ENCODE measurements at places on chromosomes 13 and 19.

DNA sequence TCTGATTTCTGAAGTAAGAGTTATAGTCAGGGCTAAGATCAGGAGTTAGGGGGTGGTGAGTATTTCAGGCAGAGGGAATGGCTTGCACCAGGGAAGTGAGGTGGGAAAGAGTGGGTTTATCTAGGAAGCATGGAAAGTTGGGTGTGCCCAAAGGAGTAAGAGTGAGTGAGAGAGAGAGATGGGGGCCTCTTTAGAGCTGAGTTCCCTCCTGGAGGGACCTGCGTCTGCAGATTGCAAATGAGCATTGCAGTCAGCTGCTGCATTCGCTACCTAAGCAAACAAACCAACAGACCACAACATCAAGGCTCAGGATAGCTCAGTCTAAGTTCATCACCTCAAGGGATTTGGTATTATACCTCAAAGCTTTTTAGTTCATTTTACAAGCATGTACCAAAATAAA, 405.8 kb downstream of the FGF9 start:
- DNase-seq = no peak

DNA sequence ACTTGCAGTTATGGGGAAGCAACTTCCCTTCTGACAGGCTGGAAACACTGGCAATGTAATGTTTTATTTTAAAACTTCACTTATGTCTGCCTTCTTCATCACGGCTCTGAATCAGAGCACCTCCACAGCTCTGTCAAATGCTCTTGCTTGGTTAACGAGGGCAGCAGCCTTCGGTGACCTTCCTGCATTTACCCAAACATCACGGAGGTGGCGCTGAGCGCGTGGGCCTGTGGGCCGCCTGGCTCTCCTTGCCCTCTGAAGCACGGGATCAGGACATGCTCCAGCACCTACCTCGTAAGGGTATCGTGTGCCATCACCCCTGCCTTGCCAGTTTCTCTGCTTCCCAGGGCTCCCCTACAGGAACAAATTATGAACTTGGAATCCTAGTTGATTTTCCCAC, 310.0 kb downstream of the TEX29 start:
- DNase-seq = no peak

DNA sequence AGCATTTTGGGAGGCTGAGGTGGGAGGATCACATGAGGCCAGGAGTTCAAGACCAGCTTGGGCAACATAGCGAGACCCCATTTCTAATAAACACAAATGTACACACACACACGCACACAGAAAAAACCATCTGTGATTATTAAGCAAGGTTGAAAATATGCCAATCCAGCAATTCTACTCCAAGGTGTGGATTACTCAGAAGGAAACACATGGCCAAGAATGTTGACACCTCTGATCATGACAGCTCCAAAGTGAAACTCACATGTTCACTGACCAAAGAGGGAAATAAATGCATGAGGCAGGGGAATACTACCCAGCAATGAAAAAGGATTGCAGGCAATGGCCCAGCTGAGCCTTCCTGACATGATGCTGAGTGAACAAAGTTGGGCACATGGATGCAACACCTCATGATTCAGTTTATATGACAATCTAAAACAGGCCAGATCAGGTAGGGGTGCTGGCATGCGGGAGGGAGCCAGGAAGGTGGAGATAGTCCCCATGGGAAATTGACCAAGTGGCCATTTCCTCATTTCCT, 4.4 kb downstream of the DOCK6 start:
- DNase-seq = no peak

GRCh38 chr19:54517483-54517882, 14.9 kb downstream of the LAIR2 start:
- DNase-seq = peak; percentile 56

DNA sequence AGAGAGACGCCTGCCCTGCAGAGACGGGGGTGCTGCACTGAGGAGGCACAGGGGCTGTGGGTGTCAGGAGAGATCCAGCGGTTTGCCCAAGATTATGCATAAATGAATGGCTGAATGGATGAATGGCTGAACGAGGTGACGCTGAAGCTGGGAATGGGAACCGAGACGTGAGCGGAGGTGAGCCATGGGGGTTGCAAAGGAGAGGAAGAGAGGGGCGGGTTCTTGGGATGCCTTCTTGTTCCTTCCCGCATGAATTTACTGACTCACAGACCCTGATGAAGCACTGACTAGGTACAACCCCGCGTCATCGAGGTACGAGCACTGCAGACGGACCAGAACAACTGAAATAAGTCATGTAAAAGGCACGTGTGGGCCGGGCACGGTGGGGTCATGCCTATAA, 16.7 kb downstream of the DCAF15 start:
- DNase-seq = no peak

DNA sequence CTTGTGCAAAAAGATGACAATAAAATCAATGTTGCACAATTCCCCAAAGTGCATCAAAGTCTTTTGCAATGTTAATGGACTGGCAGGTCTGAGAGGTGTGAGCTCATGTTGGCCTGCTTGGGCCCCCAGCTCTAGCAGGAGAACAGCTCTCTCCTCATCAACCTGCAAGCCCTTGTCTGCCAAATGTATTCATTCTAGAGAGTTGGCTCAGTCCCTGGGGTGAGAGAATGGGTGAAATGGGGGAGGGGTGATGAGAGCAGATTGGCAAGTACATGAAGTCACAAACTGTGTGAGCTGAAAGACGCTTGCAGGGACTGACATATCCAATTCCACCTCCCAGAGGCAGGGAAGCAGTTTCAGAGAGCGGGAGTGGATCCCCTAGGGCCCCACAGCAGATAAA, 465.1 kb upstream of the ZNF507 start:
- no peak for DNase-seq

- DNase-seq = peak; percentile 79
Measured at GRCh38 chr13:28531077-28531844, 36.3 kb upstream of the FLT1 start.

- no peak for DNase-seq
Measured at GRCh38 chr19:47854459-47854858, 4.6 kb upstream of the TPRX2 start.

GRCh38 chr19:48991873-48992580, 1.1 kb downstream of the GYS1 start:
- peak; percentile 45 for DNase-seq

DNA sequence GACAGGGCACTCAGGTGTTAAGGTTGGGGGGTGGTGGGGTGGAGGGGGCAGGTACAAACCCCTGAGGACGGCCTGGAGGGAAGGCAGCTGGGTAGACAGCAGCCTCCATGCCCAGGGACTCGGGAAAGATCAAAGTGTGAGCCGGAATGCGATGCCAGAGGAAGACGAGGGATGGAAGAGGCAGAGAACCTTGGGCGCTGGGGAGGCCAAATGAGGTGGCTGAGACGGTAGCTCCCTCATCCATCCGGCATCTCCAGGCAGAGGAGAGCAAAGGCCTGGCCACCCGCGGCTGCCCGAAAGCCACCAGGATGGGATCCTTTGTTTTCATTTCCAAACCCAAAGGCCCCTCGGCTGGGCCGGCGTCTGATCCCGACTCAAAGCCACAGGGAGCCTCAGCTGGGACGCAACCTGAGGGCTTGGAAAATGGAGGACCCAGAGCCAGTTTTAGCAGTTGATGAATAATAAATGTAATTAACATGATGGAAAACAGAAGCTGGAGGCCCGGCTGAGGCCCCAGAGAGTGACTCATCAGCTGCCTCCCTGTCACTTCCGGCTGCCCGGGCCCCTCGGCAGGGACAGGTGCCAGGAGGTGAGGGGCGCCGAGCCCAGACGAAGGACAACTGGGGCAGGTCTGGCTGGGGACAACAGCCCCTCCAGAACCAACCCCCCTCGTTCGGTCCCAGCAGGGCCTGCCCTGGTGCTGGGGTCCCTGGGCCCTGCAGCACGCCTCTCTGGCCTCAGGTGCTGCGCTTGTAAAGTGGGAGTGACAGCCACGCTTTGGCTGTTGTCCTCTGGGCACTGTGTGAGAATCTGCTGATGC, 61.6 kb downstream of the CEBPG start:
- DNase-seq = peak; percentile 28

DNA sequence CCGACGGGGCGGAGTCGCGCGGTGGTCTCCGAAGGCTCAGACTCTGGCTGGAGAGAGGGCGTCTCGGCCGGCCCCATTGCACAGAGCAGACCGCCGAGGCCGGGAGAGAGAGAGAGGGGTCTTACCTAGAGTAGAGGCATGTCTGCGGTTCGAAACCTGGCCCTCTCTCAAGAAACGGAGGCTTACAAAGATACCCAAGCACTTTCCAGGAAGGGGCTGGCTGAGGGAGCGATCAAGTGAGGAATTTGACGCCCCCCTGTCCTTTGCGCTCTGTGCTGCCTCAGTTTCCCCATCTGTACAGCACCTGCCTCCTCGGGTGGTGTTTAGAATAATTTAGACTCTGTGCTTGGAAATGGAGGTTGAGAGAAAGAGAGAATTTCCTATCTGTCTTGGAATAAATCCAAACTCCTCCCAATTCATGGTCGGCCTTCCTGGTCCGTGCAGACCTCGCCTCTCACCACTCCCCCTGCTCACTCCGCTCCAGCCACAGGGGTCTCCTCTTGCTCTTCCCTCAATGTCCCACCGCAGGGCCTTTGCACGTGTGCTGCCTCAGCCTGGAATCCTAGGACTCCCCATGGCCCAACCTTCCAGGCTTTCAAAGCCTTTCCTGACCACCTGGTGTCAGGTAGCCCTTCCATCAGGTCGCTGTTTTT, 658 bp upstream of the ISOC2 start:
- DNase-seq = peak; percentile 63

GRCh38 chr13:96860882-96861281, 133.4 kb downstream of the OXGR1 start:
- DNase-seq = no peak

DNA sequence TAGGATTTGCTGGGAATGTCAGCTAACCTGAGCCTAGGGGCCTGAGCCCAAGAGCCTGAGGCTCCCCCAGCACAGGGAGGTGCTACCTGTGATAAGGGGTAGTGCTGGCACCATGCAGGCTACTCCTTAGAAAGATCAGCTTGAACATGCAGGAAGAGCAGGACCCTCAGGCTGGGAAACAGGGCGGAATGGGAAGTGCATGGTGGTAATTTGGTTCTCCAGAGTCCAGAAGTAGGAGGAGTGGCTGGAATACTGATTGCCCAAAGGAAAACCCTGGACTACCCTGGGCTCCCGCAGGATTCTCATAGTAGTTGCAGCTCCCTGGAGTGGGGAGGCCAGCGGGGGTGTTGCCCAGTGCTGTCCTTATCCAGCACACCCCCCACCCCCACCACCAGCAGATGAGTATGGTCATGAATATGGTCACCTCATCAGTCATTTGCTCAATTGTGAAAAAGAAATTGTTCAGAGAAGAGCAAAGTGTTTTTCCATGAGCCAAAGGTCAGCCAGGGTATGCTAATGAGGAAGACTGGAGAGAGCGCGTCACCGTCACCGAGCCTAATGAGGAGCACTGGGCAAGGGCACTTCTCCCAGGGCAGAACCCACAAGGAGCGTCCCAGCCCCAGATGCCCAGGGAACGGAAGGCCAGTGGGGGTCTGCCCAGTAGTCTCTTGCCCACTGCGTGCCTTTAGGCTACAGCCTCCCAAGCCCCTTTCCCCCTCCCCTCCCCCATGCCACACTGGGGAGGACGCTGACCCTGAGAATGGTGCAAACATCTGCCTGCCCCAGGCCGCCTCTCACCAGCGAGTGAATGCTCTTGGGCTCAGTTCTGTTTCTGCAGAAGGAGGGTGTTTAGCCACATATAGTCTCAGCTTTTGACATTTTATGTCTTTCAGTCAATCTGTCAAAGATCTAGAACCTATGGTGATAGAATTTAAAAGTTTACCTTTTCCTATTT, 5.3 kb downstream of the SLC25A15 start:
- DNase-seq = no peak

DNA sequence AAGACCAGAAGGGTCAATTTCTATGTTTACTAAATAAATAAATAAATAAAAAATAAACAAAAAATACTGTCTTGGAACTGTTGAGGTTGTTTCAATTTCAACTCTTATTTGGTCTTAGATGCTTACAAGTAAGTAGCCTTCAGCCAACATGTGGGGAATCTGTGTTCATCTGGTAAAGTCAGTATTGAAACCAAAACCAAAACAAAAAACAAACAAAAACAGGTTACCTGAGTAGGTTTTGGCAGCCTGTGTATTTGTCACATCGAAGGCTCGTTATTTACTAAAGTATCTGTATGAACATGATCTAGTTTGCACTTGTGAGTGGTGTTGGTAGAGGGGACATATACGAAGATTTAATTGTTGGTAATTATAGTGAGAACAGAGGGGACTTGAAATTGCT, 471.5 kb downstream of the SLITRK5 start:
- peak; percentile 4 for DNase-seq

GRCh38 chr19:1259206-1259875, 9.8 kb upstream of the CIRBP start:
- peak; percentile 78 for DNase-seq

Measured in DMS53 (cell line).